ENCODE measurements at places on chromosomes 4 and X.

DNA sequence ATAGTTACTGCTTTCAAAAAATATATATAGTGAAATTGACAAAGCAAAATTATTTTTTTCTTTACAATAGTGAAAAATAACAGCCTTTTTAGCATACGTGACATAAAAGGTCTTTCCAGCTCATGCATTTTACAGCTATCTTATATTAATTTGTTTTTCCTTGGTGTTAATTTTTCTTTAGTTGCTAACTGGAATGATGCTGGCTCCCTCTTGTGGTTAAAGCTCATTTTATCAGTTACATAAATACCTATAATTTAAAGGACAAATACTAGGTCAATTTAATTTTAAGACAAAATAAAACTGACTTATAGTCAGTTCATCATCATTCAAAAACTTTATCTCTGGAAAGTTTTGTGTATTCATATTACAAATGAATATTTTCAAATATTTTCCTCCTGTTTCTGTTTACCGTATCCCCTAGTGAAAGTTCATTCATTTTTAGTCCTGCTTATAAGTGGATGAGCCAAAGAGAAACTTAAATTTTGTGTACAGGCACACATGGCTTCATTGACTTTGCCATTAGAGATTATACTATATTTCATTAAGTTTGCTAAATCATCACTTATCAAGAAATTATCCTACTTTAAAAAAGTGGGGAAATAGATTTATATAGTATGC, 9.9 kb upstream of the ANAPC4 start:
- no peak for DNase-seq

GRCh38 chr4:23775694-23776093, 114.2 kb downstream of the PPARGC1A start:
- no peak for DNase-seq

DNA sequence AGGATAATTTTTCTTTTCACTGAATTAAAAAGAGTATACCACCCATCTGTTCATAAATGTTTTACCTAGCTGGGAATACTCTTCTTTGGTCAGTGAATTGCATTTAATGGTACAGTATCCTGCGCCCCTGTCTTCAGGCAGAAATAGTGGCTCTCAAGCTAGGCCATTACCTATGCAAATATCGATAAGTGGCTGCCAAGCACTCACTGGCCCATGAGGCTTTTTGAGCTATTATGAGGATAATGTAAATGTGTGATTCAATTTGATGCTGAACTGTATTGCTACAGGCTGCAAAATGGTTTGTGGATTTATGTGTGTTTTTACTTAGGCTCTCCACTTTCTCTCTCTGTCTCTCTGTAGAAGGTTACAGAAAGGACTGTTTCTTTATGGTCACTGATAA, 30.1 kb upstream of the MTMR1 start:
- DNase-seq = no peak

GRCh38 chrX:134173541-134174272, 63.3 kb upstream of the CCDC160 start:
- no peak for DNase-seq

DNA sequence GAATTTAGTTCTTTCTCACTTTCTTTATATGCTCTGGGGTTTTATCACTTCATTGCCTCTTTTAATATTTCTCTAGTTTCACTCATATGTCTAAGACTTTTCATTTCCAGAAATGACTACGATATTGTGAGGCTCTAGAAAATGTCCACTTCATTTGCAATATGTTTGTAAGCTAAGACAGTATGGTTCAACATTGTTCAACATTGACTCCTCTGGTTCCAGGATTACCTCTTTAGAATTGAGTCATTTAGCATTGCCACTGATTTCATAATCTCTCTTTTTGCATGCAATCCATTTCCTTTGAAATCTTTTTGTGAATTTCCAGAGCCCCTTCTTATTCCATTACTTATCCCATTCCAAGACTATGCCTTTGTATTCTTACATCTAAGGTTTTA, 32.3 kb downstream of the BBS12 start:
- DNase-seq = no peak

GRCh38 chrX:149371986-149372385, 133.1 kb downstream of the IDS start:
- no peak for DNase-seq

DNA sequence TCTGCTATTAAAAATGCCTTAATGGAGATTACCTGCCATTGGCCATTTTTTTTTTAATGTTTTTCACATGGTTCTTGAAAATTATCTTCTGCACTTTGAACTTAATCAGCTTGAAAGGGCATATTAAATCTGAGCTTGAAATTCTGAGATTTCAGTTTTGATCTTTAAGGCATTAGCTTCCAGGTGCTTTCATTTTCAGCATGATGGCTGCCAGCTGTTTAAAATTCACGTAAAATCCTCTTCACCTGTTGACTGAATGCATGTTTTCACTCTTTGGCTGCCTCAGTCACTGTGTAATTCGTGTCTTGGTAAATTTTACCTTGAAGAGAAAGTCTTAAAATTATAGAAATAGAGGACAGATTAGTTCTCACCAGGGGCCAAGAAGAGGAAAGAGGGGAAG, 39.6 kb downstream of the SMAD1 start:
- DNase-seq = no peak

DNA sequence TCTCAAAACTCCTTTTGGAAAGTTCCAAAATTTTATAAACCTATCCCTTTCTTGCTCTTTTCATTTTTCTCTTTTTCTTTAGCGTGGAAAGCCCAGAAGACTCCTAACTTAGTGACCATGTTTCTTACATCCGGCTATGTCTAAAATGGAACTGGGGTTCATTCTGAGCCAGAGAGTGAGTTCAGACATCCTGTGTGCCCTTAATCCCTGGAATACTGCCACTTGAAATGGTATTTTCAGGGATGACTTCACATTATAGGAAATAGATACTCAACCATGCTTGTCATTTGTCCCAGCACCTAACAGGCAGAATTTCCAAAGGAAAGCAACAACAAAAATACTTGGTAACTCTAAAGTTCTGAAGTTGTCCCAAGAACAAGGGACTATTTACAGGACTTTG, 379.6 kb downstream of the ARHGAP24 start:
- DNase-seq = no peak

DNA sequence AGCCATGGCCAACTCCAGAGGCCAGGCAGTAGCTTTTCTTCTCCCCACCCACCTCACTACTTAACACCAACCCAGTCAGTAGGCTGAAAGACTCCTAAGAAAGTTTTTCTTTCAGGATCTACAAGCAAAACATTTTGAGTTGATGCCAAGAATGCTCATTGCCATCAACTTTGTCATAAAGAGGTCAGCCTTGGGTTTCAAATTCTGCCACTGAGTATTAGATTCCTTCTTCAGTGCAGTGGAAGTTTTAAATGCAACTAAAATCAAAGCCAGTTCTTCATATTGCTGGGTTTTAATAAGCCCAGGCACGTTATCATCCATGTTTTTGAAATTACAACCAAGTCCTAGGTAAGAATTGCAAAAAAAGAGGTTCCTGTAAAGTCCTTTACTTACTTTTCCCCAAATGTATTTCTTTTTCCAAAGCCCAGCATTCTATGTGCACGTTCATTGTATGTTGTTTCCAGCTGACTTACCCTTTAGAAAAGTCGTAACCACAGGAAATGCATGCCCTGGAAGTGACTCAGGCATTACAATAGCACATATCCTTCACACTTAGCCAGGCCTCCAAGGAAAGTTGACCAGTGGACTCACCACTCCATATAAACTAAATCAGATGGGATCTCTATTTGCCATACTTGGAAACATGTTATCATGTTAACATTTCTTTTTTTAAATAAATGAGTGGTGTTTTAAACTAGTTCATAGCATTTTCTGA, 229.9 kb downstream of the SOX3 start:
- peak; percentile 40 for DNase-seq

- no peak for DNase-seq
Observed at GRCh38 chrX:72352786-72353185, 47.1 kb upstream of the CITED1 start.

GRCh38 chr4:109395694-109396093, 37.9 kb upstream of the SEC24B start:
- DNase-seq = no peak

- no peak for DNase-seq
Observed at GRCh38 chr4:184873054-184873453, 47.3 kb upstream of the ACSL1 start.

All from iPS DF 19.7 (cell line).